Globus pallidus (tissue), 1 donor: ENCODE measurements at places on chromosomes 11 and 22.

DNA sequence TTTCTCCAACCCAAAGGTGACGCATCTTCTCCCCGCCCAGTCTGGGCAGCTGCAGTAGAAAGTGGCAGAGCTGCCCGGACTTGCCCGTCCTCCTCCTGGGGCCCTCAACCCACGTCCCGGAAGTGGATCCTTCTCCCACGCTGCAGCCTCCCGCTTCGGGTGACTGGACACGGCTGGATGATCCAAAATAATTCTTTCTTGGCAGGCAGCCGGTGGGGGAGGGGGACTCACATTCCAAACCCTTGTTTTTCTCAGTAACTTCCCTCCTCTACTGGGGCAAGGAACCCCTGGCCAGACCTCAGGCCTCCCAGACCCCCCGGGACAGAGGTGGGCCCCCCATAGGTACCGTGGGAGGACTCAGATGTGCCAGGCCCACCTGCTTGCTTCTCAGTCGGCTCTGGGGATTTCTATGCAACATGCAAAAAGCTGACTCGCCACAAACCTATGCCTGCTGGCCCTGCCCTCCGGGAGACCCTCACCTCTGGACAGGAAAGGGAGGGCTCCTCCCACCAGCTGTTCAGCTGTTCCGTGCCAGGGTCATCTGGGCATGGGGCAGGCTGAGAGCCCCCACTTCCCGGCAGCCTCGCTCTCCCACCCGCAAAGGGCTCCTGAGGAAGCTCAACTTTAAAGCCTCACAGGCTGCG lies 1.4 kb downstream of the PLXNB2 start:
- peak; percentile 59 for DNase-seq

- no peak for DNase-seq
Observed at GRCh38 chr22:29105468-29105867, 32.6 kb downstream of the KREMEN1 start.

DNA sequence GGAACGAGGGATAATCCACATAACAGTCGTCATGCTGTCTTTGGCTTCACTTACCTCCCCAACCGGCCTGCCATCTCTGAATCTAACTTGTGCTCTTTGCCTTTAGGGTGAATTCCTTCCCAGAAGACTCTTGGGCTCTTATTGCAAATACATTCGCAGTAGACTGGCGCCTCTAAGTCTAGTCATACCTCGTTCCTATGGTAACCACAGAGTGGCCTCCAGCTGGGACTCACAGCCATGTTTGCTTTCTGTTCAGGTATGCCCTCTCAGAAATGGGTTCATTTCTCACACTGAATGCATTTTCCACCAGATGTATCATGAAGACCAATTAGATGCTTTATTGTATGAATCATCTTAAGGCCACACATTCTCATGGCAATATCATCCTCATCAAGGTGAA lies 112.7 kb downstream of the FAR1 start:
- no peak for DNase-seq

GRCh38 chr11:12029119-12029518 lies 20.7 kb upstream of the DKK3 start:
- no peak for DNase-seq

GRCh38 chr11:48020092-48020755 lies 39.9 kb downstream of the PTPRJ start:
- DNase-seq = no peak

DNA sequence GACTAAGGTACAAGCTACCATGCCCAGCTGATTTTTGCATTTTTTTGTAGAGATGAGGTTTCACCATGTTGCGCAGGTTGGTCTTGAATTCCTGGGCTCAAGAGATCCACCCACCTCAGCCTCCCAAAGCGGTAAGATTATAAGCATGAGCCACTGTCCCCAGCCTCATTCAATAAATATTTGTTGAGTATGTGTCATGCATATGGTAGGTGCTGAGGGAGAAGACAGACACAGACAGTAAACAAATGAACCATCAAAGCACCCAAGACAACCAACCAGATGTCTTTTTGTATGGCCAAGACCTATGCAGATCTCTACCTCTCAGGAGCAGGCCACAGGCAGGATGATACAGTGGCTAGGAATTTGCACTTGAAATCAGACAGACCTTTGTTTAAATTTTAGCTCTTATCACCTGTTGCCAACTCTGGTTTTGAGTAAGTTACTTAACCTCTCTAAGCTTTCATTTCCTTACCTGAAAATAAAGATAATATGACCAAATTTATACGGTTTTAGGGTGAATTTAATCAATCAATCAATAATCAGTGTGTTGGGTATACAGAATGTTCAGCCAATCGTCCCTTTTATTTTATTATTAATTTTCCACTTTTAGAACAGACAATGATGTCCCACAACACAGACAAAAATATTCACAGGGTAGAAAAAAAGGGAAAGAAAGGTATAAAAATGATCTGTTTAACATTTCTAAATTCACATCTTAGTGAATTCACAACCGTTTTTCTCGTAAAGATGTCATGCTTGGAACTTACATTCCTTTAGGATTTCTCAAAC lies 128.2 kb downstream of the SGSM3 start:
- DNase-seq = no peak

DNA sequence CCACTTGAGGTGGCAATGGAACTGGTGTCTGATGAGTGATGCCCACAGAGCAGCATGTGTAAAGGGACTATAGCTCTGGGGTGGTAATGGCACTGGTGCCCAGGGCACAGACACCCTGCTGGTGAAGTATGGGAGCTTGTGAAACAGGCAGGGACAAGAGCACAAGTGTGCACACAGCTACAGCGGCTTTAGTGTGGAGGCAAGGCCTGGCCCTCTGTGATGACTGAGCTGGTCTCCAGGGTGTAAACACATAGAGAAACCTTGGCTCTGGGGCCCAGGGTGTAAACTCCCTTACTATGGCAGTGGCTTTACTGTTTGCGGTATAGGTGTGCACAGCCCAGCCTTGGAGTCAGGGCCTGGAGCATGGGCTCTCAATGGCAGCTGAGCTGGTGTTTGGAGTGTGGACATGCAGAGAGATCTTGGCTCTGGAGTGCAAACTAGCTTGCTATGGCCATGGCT lies 46.3 kb downstream of the BIRC2 start:
- no peak for DNase-seq

- DNase-seq = peak; percentile 16
Observed at GRCh38 chr11:111429066-111429506, 50.0 kb upstream of the POU2AF1 start.

DNA sequence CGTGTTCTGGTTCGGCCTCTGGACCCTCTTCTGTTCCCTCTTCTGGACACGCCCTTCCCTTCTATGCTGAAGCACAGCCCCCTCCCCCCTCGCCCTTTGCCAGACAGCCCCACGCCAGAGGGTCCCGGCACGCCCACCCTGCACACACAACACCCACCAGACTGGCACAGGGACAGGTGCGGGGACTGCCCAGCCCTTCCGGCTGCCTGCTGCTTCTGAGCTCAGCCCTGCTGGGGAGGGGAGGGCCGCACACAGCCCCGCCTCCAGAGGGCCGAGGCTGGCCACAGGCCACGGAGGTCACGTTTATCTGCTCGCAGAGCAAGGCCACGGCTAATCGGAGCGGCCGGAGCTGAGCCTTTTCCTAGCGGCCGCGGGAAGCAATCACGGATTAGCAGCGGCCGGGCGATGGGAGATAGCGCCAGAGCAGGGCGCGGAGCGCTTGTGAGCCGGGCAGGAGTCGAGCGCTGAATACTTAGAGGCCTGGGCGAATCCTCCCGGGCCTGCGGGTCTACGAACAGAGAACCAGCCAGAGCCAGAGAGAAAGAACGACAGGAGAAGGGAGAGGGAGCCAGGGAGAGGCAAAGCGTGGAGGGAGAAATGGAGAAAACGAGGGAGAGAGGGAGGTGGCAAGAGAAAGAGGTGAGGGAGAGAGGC lies 21.5 kb downstream of the OTUB1 start:
- DNase-seq = peak; percentile 50

GRCh38 chr22:29872989-29873388 lies 10.0 kb upstream of the MTMR3 start:
- DNase-seq = peak; percentile 14

- no peak for DNase-seq
Observed at GRCh38 chr22:20165913-20166312, 15.1 kb upstream of the CCDC188 start.

DNA sequence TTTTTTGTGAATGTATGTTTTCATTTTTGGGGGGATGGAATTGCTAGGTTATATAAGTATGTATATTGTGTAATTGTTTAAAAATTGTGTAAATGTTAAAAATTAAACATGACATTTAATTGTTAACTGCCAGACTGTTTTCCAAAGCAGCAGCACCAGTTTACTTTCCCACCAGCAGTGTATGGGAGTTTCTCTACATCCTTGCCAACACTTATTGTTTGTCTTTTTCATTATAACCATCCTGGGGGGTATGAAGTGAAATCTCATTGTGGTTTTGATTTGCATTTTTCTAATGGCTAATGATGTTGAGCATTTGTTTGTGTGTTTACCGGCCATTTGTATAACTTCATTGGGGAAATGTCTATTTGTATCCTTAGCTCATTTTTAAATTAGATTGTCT lies 31.7 kb upstream of the RRAS2 start:
- no peak for DNase-seq

- DNase-seq = no peak
Observed at GRCh38 chr11:44877571-44878497, 72.8 kb downstream of the TP53I11 start.

DNA sequence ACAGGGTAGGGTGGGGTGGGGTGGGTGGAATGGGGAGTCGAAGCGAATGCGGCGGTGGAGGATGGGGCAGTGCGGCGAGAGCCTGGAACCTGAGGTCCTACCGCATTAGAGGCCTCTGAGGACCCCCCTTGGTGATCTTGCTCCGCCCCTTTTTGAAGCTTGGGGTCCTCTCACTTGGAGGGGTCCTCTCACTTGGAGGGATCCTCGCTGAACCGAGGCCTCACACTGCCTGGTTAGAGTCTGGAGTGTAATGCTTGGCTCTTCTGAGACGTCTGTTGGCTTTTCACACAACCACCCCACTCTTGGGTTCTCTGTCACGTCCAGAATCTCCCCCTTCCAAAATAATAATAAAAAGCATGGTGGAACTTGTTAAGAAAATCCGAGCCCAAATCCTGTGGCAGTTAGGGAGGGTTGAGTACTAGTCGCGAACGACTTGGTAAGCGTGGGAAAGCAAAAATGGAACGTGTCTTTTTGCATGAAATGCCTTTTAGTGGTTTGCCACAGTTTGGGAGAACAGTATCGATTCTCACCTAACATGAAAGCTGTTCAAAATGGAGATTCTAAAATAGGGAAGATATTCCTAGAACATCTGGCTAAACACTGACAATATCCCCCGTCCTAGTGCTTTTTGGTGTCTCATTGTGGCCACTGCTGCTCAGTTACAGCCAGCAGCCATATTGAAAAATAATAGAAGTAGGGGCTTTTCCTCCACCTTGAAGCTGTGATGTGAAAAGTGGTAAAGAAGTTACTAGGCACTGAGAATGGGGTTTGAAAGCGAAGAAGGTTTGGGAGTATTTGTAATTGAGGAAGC lies 822 bp downstream of the RBX1 start:
- DNase-seq = peak; percentile 5

GRCh38 chr11:22244986-22245592 lies 52.2 kb downstream of the ANO5 start:
- peak; percentile 31 for DNase-seq

DNA sequence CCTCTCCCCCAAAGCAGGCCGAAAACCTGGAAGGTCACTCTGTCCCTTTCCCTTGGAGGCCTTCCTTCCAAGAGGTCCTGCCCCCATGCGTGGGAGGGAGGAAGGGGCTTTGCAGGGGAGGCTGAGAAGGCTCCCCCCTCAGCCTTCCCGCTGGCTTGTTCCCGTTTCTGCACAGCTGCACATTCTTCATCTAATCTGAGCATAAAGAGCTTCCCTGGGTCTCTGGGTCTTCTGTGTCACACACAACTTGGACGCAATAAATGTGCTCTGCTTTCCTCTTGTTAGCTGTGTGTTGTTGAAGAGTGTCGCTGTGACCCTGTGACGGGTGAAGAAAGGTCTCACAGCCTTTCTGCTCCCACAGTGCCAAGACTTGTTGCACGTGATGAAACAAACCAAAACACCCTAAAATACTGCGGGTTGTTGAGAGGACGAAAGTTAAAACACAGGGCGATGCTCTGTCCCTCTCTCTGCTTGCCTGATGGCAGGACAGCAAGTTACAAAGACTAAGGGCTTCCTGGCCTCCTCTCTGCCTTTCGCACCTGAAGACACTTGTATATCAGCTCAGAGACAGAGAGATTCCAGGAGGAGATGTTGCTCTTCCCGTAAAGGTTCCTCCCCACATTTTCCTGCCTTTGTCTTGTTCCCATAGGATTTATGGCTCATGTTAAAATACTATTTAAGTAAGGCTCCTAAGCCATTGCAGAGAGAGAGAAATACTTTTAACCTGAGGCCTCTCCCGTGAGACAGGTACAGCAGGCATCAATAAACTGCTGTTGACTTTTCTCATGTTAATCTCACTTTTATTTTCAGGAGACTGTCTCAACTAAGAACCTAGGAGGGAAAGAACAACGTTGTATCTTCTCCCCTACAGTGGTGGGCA lies 15.4 kb upstream of the IFITM3 start:
- DNase-seq = peak; percentile 31

DNA sequence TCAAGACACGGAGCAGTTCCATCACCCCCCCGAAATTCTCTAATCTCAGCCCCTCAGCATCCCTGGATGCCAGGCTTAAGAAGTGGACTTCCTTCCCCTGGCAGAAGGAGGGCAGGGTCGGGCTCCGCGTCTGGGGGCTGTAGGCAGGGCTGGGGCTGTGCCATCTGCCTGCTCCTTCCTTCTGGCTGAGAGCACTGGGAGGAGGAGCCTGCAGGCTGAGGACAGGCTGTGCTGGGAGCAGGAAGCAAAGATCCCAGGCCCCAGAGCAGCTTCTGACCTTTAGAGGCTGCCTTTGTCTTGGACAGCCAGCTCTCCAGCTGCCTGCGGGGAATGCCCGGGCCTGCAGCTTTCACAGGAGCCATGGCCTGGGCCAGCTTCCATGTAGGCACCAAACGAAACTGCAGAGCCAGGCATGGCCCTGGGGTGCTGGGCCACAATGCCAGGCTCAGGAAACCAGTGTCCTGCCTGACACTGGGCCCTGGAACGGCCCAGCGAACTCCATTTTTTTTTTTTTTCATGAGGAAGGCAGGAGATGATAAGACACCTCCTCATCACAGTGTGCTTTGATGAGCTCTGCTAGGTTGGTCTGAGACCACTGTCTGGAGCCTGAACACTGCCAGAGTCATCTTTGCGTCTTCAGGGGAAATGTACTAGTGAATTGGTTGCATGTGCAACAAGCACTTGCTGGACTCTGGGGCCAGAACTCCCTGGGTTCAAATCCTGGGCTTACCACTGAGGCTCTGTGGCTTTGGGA lies 67.9 kb downstream of the MCM5 start:
- peak; percentile 84 for DNase-seq

GRCh38 chr11:132751516-132752250 lies 780.6 kb downstream of the OPCML start:
- DNase-seq = no peak

DNA sequence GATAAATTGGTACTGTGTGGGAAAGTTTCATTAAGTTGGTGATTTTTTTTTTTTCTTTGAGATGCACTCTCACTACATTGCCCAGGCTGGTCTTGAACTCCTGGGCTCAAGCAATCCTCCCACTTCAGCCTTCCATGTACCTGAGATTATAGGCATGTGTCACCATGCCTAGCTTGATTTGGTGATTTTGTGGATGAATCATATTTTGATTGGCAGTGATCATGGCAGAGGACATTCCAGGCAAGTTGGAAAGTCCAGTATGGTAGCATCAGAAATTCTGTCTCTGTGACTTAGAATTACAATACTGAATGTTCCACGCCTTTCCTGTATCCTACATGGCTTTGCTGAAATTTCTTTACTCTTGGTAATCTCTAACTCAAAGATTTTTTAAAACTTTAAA lies 49.4 kb downstream of the HORMAD2 start:
- no peak for DNase-seq

- no peak for DNase-seq
Observed at GRCh38 chr11:19199771-19200170, 2.0 kb downstream of the CSRP3 start.
